ENCODE measurements at places on chromosomes 13 and 19.

DNA sequence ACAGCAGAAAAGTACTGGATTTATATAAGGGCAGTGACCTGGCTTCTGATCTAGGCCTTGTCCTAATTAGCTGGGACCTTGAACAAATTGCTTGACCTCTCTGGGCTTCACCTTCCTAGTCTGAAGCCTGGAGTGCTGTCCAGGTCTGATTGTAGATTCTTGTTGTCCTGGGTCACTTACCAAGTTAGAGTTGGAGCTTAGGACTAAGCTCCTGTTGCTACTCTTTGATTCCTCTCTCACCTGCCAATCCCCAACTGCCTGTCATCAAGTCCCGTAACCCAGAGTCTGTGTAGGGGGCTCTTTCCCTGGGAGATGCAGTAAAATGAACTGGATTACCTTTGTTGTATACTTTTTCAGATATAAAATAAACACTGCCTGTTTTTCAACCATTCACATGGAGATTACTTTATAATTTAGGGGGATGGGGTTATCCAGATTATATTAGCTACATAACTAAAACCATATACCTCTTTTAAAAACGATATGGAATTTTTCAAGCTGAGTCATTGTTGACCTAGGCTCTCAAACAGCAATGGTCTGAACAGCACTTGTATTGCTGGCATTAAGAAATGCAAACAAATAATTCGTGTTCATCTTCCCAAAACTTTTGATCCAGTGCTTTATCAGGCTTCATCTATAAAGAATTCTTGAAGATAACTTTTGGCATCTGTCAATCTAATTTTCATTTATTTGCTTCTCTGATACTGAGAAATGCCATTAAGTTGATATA, 5.8 kb downstream of the ARHGAP35 start:
- DNase-seq = no peak

- no peak for DNase-seq
These were observed 16.7 kb downstream of the ZNF556 start for GRCh38 chr19:2883686-2884439.

GRCh38 chr19:2668175-2668763, 34.2 kb downstream of the GNG7 start:
- DNase-seq = no peak

DNA sequence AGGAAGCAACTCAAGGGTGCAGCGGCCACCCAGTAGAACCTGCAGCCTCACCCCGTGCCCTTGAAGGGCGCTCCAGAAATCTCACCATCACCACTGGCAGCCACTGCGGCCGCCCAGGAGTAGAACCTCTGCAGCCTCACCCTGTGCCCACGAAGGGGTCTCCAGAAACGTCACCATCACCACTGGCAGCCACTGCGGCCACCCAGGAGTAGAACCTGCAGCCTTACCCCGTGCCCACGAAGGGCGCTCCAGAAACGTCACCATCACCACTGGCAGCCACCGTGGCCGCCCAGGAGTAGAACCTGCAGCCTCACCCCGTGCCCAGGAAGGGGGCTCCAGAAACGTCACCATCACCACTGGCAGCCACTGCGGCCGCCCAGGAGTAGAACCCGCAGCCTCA, 336.0 kb downstream of the TEX29 start:
- no peak for DNase-seq

- DNase-seq = no peak
These were observed 75.7 kb downstream of the DHRS12 start for GRCh38 chr13:51728275-51728673.

- peak; percentile 24 for DNase-seq
These were observed 2.6 kb downstream of the HMG20B start for GRCh38 chr19:3575260-3575741.

All from anterior cingulate cortex (tissue), 58 donors.